Posterior cingulate gyrus (tissue), 11 donors: ENCODE measurements at places on chromosomes 3 and 15.

DNA sequence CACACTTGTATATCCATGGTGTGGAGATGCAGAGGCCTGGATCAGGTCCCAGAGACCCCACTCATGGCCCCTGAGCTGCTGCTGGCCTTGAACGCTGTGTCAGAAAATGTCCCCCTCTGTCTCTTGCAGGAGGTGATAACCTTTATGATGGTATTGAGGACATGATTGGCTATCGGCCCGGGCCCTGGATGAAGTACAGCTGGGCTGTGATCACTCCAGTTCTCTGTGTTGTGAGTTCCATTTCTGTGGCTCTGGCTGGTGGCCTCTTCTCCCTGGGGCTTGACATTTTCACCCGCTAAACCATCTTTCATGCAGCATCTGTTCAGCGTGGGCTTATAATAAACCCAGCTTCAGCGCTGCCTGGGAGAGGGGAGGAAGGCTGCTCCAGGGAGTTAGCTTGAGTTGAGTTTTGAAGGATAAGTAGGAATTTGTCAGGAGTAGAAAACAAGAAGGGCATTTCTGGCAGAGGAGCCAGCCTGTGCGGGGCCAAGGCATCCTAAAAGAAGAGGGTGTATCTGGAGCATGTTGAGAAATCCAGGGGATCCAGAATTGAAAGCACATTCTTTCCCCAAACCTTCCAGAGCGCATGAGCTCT, 61.1 kb downstream of the GRIP2 start:
- DNase-seq = no peak

- no peak for DNase-seq
These were observed 159.4 kb downstream of the LSAMP start for GRCh38 chr3:116285781-116286421.

DNA sequence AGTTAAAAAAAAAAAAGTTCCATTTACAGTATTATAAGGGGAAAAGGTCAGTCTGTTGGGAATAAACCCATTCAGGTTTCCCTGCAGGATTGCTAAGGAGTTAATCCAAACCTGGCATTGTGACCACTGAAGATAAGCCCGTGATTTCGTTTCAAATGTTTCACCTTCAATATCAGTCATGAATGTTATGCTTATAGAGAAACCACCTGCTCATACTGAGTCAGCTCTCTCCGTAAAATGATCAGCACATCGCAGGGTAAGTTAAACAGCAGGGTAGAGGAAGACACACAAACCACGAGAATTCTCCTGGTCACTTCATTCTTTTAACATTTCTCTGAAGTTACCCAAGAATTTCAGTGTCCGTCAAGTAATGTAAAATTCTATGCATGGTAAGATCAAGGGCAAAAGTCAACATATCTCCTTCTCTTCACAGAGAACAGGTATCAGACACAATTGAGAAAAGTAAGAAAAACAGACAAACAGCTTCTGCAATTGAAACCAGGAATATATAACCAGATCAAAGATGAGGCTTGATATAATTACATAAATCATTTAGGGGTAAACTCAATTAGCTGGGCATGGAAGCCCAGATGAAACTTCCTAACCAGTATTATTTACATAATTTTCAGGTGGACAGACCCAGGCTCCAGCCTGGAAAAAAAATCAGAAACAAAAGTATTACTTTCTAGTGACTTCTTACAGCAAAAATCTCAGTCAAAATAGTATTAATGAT, 67.6 kb upstream of the ARHGEF3 start:
- DNase-seq = no peak

DNA sequence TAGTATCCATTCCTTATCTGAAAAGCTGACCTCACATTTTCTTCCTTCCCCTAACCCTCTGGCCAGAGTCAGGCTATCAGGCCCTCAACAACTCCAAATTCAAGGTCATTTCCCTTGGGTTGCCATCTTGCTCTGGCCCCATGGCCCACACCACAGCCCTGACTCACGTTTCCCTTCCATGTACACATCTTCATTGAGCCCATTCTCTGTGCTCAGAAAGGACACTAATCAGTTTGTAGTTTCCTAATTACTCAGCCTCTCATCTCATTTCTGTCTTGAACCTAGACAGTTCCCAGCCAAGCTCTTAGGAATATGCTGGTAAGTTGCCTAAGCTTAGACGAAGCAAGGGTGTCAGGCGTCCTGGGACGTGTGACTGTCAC, 14.9 kb downstream of the TGM5 start:
- no peak for DNase-seq

DNA sequence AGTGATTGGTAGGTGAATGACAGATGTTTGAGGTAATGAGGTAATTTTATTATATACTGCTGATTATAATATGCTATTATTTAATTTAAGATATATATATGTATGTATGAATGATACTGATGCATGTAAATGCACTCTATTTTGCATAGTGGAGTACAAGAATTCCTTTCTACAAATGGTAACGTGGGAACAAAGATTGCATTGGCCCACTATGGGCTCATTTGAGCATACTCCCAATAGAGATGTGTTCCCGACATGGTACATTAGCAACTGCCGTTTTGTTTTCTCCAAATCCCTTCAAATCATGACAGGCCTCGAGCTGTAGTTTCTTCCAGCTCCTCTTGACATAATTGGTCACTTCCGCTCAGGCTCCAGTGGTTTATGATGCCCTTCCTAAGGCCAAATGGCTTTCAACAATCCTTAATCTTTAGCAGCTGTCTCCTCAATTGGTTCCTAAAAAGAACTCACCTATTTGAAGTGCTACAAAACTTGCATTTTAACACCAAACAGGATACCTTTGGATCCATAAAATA, 266.1 kb downstream of the ADAMTSL3 start:
- no peak for DNase-seq

DNA sequence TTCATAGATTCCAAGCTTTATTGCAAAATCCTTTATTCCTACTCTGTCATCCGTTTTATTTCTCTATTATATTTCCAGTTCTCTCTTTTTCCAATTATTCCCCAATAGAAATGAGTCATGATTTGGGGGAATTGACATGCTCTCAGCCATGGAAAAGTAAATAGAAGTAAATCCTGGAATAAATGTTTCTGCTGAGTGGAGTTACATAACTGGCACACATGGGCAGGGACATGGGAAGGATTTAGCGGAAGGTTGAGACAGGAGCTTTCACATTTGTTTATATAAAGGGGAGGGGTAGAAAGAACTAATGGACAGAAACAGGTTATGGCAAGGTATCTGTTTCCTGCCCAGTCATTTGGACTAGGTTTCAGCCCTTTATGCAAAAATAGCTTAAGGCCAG, 221.6 kb downstream of the PLOD2 start:
- no peak for DNase-seq

DNA sequence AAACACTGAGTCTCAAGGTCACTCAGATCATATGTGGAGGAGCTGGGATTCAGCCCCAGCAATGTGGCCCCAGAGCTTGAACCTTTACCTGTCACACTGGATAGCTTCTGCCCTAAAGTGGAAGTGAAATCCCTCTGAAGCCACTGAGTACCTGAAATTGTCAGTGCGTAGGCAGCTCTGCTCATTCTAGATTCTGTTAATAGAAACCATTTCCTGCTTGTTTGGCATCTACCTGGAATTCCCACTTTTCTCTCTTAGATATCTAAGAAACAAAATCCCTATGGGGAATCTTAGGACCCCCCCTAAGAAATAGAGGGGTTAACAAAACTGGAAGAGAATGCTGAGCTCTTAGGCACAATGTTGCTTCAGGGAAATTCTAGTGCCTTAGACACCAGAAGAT, 29.8 kb downstream of the FBXL22 start:
- no peak for DNase-seq

DNA sequence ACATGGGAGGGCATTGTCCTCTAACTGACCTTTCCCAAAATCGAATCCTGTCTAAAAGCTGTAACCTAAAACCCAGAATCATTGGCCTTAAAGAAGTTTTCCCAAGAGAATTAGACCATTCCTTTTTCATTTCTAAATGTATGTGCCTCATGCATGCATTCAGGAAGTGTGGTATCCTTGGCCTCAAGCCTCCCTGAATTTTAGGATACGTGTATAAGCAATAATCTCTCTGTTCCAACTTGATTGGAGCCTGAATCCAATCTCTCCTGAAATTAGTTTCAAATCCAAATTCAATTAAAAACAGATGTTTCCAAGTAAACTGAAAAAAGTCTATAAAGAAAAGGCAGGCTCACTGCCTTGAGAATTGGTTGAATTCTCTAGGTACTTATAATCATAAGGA, 86.0 kb upstream of the VEPH1 start:
- no peak for DNase-seq

DNA sequence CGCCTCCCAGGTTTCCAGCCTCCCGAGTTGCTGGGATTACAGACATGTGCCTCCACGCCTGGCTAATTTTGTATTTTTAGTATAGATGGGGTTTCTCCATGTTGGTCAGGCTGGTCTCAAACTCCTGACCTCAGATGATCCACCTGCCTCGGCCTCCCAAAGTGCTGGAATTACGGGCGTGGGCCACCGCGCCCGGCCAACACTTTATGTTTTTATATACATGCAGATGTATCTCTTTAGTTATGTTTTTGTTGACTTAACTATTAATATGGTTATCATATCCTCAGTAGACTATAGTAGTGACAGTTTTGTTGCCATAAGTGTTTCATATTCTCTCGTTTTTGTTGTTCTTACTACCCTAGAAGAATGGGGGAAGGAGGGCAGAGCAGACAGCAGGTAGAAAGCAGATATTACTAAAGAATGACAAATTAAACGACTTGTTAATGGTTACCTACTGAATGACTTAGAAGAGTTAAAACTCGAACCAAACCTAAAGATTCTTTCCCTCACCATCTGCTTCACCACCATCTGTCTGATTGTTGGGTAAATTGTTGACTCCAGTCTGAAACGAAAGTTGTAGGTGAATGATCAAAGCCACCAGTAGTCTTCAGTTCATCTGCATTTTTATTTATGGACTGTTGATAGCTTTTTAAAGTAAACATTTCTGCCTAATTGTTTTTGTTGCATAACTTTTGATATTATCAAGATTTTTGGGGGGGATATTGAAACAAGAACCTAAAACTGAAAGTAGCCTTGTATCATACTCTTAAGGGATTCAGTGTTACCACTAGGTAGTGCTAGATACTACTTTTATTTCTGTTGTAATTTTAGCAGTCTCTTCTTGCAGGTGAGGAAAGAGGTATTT, 89.3 kb downstream of the RASA2 start:
- no peak for DNase-seq

- no peak for DNase-seq
These were observed 188.8 kb downstream of the ZNF385D start for GRCh38 chr3:21562243-21562642.

DNA sequence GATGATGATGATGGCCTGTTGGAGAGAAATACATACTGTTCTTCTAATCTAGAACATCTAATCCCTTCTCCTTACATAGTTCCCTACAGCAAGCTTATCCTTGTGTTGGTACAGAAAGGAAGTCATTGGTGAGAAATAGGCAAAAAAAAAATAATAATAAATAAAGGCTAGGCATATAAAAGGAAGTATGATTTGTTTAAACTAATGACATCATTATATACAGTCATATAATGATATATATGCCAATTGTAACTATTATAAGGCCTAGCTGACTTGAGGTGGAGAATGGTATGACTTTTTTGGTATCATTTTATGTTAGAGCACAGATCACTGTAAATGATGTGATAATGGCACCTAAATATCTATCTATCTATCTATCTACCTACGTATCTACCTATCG, 142.4 kb downstream of the DUT start:
- no peak for DNase-seq

GRCh38 chr15:94395640-94396039, 164.3 kb downstream of the MCTP2 start:
- DNase-seq = no peak

DNA sequence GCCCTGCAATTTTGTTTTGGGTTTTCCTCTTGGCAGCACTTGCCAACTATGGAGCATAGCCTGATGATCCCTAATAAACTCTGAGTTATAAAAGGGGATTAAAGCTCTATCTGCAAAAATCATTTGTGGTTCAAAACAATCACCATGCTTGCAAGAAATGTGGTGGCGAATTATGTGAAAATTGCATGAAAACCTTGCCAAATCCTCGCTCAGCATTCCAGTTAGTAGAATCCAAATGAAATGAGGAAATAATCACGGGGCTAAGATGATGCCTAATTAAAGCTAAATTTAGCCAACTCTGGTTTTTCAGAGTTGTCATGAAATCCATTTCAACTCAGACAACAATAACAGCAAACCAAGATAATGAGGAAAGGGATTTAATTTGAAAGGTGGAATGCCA, 73.0 kb upstream of the PROK2 start:
- DNase-seq = no peak

DNA sequence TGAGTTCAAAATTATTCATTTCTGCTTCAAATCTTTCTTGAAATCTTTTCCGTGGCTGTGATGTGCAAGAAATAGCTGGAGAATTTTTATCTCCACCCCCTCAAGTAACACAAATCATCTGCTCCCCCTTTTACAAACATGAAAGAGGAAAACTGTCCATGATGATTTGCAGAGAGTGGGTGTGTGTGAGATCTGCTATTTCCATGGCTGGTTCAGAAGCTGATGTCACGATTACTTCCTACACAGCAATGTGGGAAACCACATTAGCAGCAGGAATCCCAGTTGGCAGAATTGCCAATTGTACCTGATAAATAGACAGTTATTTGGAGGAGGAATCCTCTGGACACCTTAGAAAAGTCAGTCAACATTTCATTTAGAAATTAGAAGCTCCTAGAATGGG, 75.2 kb upstream of the GRM7 start:
- DNase-seq = peak; percentile 4

- no peak for DNase-seq
These were observed 142.7 kb downstream of the ULK4 start for GRCh38 chr3:41819236-41819635.

GRCh38 chr15:99113547-99114271, 8.8 kb downstream of the SYNM start:
- DNase-seq = no peak

GRCh38 chr3:195131176-195131575, 139.8 kb downstream of the XXYLT1 start:
- no peak for DNase-seq

DNA sequence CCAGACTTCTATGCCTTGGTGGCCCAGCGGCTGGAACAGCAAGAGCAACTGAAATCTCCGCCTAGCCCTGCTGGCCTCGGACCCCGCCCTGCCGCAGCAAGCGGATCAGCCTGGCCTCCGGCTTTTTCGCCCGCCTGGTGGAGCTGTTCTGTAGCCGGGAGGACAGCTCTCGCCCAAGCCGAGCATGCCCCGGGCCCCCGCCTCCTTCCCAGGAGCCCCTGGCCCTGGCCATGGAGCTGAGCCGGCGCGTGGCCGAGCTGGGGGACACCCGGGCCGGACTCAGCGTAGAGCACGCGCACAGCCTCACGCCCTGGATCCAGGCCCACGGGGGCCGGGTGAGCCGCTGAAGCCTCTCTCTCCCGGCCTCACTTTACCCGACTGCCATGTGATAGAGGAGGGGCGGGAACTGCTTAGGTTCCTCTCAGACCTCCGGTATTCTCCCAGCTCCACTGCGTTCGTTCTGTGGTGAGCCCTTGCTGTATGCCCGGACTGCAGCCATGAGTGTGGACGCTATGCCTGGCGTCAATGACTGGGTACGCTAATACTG, 24.1 kb upstream of the MRPL3 start:
- peak; percentile 95 for DNase-seq

DNA sequence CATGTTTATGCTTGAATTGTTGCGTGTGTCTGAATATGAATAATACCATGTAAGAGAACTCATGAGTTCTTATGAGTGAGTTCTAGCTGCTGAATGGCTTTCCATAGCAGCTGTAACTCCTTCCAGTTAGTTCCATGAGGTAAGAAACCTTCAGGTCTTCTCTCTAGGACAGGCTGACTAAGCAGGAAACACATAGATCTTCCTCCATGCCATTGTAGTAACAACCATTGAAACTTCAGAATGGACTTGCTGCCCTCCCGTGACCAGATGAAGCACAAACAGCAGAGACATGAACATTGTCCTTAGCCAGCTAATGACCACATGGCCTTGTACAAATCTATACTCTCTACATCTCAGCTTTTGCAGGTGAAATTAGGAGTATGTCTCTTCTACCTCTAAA, 200.0 kb downstream of the ZNF385D start:
- DNase-seq = no peak
